ENCODE measurements at places on chromosomes 6 and 20.

GRCh38 chr20:13441388-13441787 is 197.3 kb downstream of the TASP1 start:
- no peak for DNase-seq

DNA sequence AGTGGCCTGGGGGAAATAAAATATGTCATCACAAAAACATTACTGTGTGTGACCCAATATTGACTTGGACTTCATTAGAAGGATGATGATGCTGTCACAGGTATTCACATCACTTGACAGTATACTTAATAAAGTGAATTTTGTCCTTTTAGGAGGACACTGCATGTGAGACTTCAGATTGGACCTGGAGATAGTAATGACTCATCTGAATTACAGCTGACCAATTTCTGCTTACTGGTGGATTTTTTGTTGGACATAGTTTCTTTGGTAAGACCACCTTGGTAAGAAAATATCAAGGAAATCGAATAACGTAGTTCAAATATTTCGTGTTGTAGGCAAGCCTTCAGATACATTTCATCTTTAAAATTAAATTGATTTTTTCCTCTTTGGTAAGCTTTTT is 57.1 kb downstream of the DOP1A start:
- no peak for DNase-seq

GRCh38 chr6:147287869-147288271 is 83.7 kb downstream of the STXBP5 start:
- DNase-seq: no peak

DNA sequence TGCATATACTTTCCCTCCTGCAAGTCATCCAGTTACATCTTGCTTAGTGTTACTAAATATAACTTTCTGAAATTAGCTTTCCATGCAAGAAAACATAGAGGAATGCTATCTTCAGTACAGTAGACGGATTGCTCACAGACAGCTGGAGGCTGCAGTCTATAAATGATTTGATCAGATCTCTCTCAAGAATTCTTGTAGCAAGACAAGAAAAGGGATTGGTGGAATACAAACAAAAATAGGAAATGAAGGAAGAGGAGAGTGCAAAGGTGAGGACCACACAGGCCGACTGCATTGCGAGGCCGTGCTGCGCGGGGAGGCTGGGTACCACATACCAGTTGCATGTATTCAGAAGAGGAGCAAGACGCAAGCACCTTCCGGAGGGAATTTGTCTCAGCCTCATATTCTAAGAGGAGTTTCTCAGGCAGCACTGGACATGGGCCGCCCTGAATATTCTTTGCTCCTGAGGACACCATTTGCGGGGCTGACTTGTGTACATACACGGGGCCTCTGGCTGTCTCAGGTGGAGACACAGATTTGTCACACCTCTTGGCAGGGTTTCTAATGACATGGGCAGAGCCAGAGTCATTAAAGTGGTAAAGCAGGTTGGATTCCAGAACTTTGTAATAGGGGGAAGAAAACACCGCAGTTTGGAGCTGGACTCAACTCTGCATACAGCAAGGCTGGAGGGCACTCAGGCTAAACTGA is 22.7 kb upstream of the KIF25 start:
- DNase-seq: no peak
